ENCODE measurements at places on chromosomes 5 and 9. TPM values are rescaled to one million over a fixed set of nuclear protein-coding genes. Genes with fewer than 3 reads are reported as not detected.

TAF11L6 gene
- not detected for total RNA-seq

EGFLAM gene
- 2.1 TPM for total RNA-seq

PDGFRB gene
- total RNA-seq: 120 TPM

DNA sequence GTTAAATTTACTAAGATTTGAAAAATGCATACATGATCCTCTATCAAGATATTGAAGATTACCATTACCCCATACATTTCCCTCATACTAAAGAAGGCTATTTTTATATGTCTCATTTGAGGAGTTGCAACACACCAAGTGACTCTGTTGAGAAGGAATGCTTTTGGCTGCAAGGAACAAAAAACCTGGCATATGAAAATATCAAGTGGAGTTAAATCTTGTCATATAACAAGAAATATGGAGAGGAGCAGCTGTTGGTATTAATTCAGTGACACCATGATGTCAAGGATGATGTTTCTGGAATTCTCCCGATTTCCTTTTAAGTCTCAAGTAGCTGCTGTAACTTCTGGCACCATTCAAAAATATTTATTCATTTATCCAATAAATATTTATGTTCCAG, 193.8 kb downstream of the CSNK1G3 start:
- H3K27me3 ChIP-seq: no peaks in the 10 kb centered on the region
- H3K27ac ChIP-seq: no peak overlapping the region
- no peaks in the 10 kb centered on the region for H3K4me1 ChIP-seq
- no peaks in the 10 kb centered on the region for H3K36me3 ChIP-seq
- H3K4me3 ChIP-seq: no peak overlapping the region

GRCh38 chr9:71326360-71326759, 204.9 kb upstream of the TRPM3 start:
- no peaks in the 10 kb centered on the region for H3K4me1 ChIP-seq
- H3K36me3 ChIP-seq: no peaks in the 10 kb centered on the region
- no peak overlapping the region for H3K4me3 ChIP-seq
- H3K27ac ChIP-seq: no peak overlapping the region
- DNase-seq: no peak
- H3K27me3 ChIP-seq: no peaks in the 10 kb centered on the region

GRCh38 chr9:16623989-16624743, 246.3 kb downstream of the BNC2 start:
- no peaks in the 10 kb centered on the region for H3K36me3 ChIP-seq
- no peak overlapping the region for H3K27ac ChIP-seq
- no peak overlapping the region for H3K4me3 ChIP-seq

DNA sequence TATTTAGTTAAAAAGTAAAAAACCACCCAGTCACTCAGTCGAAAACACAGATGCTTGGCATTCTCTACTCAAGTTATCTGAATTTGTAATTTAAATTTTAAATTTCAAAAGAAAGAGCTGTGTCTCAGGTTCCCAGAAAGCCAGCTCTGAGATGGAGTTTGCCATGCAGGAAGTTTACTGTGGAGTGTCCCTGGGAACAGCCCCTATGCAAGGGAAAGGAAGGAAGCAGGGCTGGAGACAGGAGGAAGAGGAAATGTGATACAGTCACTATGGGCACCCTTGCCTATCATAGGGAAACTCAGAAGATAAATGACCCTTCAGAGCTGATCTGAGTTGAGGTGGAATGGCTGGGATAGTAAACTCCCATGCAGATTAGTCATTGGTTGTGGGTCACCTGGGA, 408.8 kb upstream of the ACTBL2 start:
- no peaks in the 10 kb centered on the region for H3K36me3 ChIP-seq
- peaks cover 5% of the 10 kb centered on the region for H3K4me1 ChIP-seq
- DNase-seq: no peak
- H3K4me3 ChIP-seq: no peak overlapping the region
- no peak overlapping the region for H3K27ac ChIP-seq

DNA sequence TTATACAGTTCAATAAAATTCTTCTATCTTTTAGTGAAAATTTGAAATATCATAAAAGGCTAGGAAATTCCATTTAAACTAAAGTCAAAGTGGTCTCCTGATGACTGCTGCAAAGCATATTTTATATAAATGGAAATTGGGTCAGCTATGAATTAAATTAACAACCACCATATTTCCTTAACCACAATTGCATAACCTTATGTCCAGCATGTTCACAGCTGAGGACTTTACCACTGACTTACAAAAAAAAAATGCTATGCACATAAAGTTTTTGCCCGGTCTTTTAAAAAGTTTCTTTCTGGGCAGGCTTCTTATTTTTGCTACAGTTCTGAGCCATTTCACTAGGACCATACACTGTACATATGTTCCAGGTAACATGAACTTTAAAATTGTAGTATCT, 208.6 kb upstream of the RGMB start:
- no peaks in the 10 kb centered on the region for H3K27me3 ChIP-seq
- DNase-seq: no peak
- no peak overlapping the region for H3K4me3 ChIP-seq
- H3K27ac ChIP-seq: no peak overlapping the region
- H3K36me3 ChIP-seq: no peaks in the 10 kb centered on the region

Data from upper lobe of right lung (tissue), 1 donor.